Hematopoietic multipotent progenitor cell treated with erythropoietin and hydrocortisone succinate and interleukin-3 and kit ligand, for 8 days (in vitro differentiated cells): ENCODE measurements at places on chromosomes 4 and X.

DNA sequence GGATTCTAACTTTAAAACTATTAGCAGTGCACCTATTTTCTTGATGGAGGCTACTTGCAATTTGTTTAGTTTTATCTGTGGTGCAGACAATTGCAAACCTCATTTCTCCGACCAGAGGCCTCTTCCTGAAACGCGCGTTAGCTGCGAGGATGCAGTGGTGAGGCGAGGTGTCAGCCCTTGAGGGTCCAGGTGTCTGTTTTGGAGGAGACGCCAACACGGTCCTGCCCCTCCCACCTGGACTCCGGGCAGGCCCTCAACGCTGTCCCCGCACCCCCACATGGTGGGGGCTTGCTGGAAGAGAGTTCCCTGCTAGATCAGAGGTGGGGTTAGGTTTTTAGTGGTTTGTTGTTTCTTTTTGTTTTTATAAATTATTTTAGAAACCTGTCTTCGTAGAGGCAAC, 34.4 kb downstream of the PCGF3 start:
- no peak for DNase-seq

GRCh38 chr4:20684852-20685763, 15.2 kb upstream of the PACRGL start:
- peak; percentile 27 for DNase-seq

- DNase-seq, result peak; percentile 10
Observed at GRCh38 chrX:41332005-41332404, 2.0 kb upstream of the DDX3X start.

- DNase-seq, result no peak
Observed at GRCh38 chrX:9861711-9862110, 75.5 kb downstream of the SHROOM2 start.

- DNase-seq, result no peak
Observed at GRCh38 chr4:92862509-92862908, 558.7 kb downstream of the GRID2 start.

DNA sequence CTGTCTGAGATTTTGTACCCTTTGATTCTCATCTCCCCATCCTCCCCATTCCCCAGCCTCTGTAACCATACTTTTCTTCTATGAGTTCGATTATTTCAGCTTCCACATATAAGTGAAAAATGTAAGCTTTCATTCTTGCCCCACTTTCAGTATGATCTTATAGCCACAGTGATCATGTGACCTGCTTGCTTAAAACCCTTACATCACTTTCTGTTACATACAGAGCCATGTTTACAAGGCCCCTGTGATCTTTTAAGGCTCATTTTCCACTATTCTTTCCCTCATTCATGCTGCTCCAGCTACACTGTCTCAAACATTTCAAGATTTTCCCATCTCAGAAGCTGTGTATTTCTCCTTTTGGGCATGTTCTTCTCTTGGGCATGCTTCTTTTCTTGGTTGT, 147.7 kb downstream of the DCK start:
- DNase-seq, result no peak

DNA sequence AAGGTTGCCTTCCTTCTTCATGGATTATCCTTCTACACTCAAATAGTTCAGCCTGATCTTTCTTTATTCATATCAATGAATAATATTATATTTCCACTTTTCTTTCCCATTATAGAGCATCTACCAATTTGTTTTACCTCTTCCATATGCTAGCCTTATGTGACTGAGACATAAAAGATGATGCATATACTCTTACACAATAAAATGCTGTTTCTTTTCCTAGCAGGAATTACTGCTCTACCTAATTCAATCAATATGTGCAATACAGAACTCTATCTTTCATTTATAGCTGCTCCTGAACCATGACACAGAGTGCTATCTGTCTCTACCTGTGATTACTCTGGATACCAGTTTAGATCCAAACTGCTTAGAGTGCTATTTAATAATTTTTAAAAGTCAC, 2334.0 kb downstream of the PCDH7 start:
- DNase-seq, result no peak

DNA sequence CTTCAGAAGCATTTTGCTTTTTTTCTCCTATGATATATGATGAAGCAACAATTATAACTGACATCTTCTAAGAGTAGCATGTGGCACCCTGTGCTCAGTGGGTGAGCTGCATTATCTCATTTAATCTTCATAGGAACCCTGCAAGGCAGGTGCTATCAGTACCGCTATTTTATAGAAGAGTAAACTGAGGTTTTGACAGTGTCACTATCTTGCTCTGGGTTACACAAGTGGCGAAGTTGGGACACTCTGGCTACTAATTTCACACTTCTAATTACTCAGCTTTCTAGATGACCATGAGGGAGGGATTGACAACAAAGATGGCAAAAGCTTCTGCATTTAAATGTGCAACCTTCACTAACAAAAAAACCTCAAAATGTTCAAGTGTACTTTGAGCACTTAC, 76.9 kb upstream of the CAMK2D start:
- DNase-seq, result no peak

- DNase-seq, result no peak
Observed at GRCh38 chr4:104629601-104630000, 134.9 kb upstream of the CXXC4 start.

DNA sequence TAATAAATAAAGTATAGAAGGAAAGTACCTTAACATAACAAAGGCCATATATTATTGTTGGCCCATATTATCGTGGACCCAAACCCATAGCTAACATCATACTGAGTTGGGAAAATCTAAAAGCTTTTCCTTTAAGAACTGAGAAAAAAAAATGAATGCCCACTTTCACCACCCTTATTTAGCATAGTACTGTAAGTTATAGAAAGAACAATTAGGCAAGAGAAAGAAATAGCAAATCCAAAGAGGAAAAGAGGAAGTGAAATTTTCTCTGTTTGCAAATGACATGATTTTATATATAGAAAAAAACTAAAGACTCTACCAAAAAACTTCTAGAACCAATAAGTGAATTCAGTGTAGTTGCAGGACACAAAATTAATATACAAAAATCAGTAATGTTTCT, 1854.6 kb downstream of the PCDH7 start:
- DNase-seq, result no peak

DNA sequence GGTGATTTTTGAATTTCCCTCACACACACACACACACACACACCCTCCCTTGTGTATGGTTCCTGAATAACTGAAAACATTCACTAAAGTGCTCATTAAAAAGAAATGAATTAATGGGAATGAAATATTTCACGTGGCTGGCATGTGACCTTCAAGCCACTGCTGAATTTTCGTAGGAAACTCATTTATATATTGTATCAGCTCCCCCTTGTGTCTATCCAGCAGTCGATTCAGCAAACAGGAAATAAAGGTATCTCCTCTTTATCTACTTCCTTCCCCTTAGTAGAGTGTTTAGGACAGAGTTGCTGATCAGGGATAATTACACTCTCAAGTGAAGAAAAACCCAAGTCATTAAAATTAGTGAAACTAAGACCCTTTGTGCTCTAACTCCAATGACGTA, 912.6 kb upstream of the LCORL start:
- DNase-seq, result no peak

GRCh38 chr4:55396308-55397125, 760 bp downstream of the TMEM165 start:
- no peak for DNase-seq

GRCh38 chr4:123353656-123354055, 42.9 kb upstream of the SPRY1 start:
- DNase-seq, result no peak

DNA sequence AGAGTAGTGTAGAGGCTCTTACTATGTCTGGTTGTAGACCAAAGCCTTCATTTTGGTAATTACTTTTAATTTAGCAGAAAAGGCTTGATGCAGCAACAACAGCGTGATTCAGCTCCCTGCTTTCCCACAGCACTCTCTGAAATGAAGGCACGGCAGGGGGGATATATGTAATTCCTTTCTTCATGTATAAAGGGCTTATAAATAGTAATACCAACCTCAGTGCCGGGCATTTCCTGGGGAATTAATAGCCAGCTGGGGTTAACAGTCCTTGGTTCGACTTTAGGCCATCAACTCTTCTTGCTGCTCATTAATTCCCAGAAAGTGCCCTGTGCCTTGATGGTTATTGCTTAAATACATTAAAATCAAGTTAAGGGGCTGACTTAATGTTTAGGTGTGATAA, 669.0 kb downstream of the ZNF674 start:
- no peak for DNase-seq

GRCh38 chrX:65668377-65669310, 1.2 kb downstream of the MSN start:
- DNase-seq, result peak; percentile 85

DNA sequence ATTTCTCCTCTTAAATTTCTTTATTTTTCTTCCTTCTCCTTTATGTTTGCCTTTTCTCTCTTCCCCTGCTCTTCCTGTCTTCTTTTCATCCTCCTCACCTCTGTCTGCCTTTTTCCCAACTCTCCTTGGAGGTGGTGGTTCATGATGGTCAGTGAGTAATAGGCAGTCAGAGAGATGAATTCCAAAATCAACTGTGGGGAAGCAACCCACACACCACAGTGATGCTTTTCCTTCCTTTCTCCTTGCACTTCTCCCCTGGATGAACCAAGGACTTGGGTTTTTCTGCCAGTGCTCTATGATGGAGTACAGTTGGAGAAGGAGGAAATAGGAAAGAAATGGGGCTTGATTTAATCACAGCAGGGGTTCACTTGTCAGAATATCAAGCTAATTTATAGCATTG, 153.8 kb downstream of the DCK start:
- no peak for DNase-seq

DNA sequence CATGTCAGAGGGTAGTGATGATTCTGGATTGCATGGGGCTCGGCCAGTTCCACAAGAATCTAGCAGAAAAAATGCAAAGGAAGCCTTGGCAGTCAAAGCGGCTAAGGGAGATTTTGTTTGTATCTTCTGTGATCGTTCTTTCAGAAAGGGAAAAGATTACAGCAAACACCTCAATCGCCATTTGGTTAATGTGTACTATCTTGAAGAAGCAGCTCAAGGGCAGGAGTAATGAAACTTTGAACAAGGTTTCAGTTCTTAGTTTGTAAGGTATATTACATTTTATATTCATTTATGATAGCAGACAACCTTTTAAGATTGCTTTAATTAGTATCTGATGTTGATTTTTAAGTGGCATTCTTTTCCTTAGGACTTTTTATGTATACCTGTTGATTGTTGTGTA, 24.2 kb downstream of the REST start:
- DNase-seq, result no peak

- DNase-seq, result no peak
Observed at GRCh38 chr4:5266991-5267390, 215.7 kb downstream of the STK32B start.

DNA sequence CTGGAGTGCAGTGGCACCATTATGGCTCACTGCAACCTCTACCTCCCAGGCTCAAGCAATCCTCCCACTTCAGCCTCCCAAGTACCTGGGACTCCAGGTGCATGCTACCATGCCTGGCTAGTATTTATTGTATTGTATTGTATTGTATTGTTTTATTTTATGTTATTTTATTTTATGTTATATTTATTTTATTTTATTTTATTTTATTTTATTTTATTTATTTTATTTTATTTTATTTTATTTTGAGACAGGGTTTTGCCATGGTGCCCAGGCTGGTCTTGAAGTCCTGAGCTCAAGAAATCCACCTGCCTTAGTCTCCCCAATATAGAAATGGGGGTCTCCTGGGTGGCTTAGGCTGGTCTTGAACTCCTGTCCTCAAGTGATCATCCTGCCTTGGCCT, 42.6 kb downstream of the ELF2 start:
- DNase-seq, result no peak

GRCh38 chrX:16711219-16711811, 1.2 kb downstream of the CTPS2 start:
- peak; percentile 16 for DNase-seq

DNA sequence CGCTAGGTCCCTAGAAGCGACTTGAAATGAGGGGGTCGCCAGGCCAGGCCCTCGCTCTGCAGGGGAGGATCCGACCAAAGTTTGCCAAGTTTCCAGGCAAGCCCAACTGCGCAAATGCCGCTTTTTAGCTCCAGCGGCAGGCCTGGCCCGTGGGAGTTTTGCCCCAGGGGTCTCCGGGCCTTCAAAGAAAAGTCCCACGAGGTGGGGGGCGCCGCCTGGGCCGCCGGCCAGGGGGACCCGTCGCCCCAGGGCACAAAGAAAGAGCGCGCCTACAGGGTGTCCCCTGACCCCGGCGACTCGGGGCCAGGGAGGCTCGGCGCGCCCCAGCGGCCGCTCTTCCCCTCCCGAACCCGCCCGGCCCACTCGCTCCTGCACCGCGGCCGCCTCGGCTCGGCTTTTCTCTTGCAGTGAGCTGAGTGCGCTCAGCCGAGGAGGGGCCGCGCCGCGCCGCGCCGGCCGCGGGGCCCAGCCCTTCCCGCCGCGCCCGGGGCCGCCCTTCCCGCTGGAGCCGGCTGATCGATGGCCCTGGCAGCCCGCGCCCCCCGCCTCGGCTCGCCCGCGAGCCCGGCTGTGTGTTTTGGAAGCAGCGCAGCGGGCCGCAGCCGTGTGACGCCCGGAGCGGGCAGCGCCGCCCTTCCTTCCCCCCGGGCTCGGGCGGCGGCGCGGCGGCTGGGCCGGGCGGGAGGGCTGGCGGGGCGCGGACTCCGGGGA, 754 bp upstream of the KLF3 start:
- peak; percentile 51 for DNase-seq

DNA sequence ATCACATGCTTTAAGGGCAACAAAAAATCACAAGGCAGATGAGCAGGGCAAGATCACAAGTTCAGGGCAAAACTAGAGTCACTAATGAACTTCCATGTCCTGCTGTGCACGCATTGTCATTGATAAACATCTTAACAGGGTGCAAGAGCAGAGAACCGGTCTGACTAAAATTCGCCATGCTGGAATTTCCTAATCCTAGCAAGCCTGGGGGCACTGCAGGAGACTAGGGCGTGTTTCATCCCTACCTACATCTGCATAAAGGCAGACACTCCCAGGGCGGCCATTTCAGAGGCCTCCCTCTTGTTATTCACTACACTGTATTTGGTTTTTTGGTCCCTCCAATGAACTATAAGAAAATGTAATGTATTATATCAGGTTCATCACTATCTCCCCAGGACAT, 203.6 kb downstream of the ARHGEF9 start:
- no peak for DNase-seq

DNA sequence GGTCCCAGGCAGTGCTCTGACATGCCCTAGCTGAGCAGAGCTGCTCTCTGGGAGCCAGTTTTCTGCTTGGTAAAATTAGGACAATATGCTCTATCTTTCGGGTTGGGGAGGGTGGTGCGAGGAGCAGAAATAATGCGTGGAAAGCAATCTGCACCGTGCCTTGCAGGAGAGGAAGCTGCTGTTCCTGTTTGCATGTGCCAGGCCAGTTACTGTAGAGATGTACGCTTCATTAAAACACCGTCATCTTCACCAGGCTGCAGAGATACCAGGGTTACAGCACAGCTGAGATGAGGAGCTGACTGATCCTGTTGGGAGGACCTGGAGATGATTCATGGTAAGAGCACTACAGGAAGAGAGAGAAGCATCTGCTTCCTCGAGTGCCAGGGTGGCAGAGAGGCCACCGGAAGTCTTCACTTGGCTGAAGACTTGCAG, 29.5 kb upstream of the IRF2 start:
- no peak for DNase-seq

- no peak for DNase-seq
Observed at GRCh38 chrX:122439831-122440230, 744.2 kb upstream of the GRIA3 start.

DNA sequence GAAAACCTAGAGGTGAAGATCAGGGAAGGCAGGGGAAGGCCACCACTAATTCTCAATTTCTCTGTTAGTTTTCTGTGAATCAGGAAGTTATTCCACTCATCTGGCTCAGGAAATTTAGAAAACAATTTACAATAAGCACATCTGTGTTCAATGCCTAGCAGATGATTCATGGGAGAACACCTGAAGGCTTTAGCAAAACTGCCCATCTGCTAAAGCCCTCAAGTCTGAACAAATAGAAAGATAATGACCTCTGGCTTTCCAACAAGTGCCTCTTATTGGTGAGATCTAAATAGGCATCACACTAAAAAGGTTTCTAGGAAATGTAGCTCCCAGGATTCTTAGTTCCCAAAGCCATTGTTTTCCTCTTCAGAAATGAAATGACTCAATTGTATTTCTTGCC, 122.1 kb upstream of the GNPDA2 start:
- no peak for DNase-seq
